ENCODE measurements at places on chromosomes 1 and 21.

DNA sequence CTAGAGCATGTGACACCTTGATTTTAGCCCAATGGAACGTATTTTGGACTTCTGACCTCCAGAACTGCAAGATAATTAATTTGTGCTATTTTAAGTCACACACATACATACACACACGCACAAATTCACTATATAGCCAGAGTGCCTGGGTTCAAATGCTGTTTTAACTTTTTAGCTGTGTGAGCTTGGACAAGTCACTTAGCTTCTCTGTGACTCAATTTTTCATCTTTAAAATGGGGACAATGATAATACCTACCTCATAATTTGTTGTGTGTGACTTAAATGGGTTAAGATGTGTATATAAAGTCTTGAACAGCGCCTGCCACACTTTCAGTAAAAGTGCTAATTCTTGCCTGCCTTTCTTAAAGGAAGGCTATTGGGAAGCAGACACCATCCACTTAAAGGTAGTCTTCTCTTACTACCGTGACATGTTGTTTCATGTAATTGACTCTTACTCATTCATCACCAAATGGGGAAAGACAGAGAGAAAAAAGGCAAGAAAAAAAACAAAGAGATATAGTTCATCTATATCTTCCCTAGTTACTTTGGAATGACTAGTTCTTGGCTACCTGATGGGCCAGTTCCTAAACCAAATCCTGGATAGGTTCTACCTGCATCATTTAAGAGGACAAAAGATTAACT lies 56.3 kb downstream of the SLC30A7 start:
- DNase-seq, result no peak

DNA sequence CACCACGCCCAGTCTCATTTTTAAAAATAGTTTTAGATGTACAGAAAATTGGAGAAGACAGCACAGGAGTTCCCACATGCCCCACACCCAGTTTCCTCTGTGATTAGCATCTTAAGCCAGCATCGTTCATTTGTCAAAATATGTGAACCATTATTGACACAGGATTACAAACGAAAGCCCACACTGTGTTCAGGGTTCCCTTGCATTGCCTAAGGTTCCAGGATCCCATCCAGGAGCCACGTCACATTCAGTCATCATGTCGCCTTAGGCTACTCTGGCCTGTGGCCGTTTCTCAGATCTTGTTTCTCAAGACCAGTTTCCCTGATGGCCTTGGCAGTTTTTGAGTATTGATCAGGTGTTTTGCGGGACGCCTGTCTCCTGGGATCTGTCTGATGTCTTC lies 34.7 kb upstream of the TNFRSF1B start:
- DNase-seq, result no peak

DNA sequence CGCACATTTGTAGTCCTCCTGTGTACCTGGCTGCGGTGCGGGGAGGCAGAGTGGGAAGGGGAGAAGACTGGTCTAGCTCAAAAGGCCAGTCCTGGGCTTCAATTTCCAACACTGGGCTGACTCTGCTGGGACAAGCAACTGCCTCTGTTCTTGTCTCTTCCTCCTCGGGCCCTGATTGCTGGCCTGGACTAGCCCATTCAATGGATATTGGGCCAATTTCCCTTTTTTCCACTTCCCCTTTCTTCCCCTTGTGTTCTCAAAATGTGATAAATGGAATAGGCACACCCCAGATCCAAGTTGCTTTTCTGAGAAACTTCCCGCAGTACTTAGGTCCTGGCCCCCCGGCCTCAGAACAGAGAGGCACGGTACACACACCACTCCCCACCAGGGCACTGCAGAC lies 48.2 kb downstream of the SPSB1 start:
- DNase-seq, result peak; percentile 28

DNA sequence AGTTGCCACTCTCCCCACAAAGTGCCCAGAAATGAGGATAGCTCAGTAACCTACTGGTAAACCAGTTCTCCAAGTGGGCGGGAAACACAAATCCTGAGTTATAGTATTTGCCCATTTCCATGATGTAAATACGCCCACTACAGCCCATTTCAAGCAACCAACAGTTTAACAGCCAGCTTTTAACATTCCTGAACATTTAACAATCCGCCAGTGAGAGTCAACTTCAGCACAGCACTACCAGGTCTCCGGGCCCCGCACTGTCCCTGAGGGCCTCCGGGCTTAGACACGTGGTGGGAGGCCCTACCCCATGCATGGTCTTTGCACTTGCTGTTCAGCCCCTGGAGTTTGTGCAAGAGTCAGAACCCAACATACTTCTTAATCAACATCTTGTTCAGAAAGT lies 132.0 kb upstream of the CTTNBP2NL start:
- DNase-seq, result no peak

GRCh38 chr1:84442256-84442655 lies 36.8 kb upstream of the RPF1 start:
- peak; percentile 59 for DNase-seq

- DNase-seq, result no peak
Measured at GRCh38 chr1:52825868-52826267, 16.7 kb upstream of the ZYG11A start.

- no peak for DNase-seq
Measured at GRCh38 chr21:25772686-25773085, 37.9 kb downstream of the GABPA start.

GRCh38 chr1:89459081-89459480 lies 65.5 kb upstream of the LRRC8B start:
- no peak for DNase-seq

- DNase-seq, result no peak
Measured at GRCh38 chr1:119816407-119816806, 5.1 kb upstream of the REG4 start.

DNA sequence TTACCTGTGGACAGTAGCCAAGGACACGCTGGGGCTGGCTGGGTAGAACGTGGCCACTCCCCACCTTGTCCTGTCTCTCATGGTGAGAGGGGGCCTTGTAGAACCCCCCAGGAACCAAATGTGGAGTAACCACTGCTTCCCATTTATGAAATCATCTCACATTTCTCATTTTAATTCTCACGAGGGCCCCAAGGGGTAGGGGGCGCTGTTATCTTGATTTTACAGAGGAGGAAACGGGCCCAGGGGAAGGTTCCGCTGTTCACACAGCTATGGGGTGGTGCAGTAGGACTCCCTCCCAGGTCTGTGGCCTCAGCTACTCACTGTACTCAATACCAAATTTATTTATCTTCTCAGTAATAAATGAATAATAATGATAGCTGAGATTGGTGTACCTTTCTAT lies 5.5 kb downstream of the SMPDL3B start:
- DNase-seq, result no peak

GRCh38 chr1:179785728-179786127 lies 42.6 kb downstream of the FAM163A start:
- DNase-seq, result no peak

DNA sequence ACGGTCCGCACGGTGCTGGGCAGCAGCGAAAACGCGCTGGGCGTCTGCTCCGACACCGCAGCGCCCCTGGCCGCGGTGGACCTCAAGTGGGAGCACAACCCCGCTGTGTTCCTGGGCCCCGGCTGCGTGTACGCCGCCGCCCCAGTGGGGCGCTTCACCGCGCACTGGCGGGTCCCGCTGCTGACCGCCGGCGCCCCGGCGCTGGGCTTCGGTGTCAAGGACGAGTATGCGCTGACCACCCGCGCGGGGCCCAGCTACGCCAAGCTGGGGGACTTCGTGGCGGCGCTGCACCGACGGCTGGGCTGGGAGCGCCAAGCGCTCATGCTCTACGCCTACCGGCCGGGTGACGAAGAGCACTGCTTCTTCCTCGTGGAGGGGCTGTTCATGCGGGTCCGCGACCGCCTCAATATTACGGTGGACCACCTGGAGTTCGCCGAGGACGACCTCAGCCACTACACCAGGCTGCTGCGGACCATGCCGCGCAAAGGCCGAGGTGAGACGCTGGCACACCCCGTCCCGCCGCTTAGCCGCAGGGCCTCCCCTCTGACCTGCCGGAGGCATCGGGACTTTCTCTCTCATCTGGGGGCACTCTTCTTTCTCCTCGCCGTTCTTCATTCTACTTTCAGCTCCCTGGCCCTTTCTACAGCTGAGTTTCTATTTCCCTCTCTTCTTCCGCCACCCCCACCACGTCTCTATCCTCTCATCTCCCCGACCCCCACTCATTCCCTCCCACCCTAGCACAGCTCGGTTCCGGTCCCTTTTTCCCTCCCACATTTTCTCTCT lies 1.0 kb downstream of the NPR1 start:
- no peak for DNase-seq

- peak; percentile 19 for DNase-seq
Measured at GRCh38 chr1:93000291-93000690, 39.0 kb upstream of the DIPK1A start.

GRCh38 chr21:16533692-16534407 lies 804.1 kb downstream of the USP25 start:
- DNase-seq, result peak; percentile 61

GRCh38 chr1:42815941-42816584 lies 859 bp upstream of the ERMAP start:
- peak; percentile 35 for DNase-seq

GRCh38 chr1:15391366-15391765 lies 18.3 kb upstream of the EFHD2 start:
- DNase-seq, result no peak

DNA sequence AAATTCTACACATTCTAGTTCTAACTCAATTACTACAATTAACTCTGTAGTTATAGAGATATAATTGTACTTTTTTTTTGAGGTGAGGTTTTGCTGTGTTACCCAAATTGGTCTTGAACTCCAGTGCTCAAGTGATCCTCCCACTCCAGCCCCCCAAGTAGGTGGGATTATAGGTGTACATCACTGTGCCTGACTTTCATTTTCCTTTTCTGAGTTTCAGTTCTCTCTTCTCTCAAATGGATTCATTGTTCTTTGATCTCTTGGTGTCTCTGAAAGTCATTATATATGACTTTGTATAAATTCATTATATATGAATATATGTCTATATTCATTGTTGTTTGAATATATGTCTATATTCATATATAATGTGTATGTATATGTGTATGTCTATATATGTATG lies 74.0 kb upstream of the GALNT2 start:
- DNase-seq, result no peak

DNA sequence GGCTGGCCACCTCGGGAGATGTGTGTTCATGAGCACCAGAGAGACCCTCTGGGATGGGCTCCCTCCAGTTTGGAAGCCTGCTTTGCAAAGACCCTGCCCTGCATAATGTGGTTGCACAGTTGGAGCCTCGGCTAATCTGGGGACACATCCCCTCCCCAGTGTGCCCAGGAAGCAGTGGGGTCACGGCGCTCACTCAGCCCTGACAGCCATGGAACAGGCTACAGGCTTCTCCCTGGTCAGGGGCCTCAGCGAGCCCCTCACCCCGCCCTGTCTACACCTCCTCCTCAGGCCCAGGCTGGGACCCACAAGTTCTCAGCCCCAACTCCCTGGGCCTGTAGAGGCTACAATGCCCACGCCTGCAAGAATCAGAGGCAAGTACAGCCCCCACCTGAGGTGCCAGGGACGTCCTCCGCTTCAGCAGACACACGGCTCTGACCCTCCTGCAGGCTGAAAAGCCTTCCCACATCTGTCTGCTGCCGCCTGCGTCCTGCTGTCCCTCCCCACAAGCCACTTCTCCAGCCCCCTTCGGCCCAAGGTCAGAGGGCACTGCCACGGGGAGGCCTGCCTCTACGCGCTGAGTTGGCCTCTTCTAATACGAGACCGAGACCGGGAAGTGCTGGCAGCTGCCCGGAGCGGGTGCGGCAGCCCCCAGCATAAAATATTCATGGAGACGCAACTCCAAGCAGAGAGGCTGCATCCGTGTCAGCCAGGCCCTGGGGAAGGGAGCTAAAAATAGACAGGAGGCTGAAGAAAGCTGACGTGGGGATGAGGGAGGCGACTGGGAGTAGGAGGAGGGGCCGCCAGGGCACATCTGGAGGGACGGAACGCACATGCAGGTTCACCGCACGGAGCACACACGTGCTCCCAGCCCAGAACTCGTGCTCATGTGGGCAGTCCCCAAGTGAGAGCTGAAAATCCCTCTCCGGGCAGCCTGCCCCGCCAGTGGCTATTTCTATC lies 15.2 kb upstream of the GPR153 start:
- no peak for DNase-seq

DNA sequence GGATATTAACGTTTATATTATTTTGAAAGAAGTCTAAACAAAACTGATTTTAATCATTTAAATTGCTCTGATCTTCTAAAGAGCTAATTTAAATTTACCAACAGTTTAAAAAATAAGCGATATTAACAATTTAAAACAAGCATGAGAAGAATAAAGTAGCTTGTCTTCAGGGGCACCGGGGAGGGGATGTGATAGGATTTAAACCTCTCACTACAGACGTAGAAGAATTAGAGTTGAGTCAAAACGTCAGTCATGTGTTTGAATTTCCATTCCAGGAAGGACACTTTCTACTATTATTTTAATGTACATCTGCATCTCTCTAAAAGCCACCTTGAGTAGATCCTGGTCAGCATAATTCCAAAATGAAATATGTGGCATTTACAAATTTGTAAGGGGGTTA lies 58.2 kb upstream of the TPTE start:
- DNase-seq, result no peak

DNA sequence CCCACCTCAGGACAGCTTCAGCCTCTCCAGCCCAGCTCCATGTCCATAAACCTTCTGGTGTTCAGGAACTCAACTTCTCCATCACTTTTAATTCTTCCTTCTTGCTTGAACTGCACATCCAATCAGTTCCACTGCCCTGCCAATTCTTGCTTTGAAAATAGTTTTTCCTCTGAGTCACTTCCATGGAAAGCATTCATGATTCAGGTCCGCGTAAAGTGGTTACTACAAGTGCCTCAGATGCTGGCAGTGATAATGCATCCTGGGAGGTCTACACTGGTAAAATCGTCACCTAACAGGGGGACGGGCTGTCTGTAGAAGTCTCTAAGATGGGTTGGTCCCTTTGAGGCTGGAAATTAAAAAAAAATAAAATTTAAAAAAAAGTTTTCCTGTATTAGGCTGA lies 25.9 kb upstream of the RCAN1 start:
- no peak for DNase-seq

GRCh38 chr1:37540036-37540785 lies 13.9 kb downstream of the SNIP1 start:
- no peak for DNase-seq

GRCh38 chr1:36391271-36391670 lies 5.5 kb upstream of the STK40 start:
- DNase-seq, result no peak

- DNase-seq, result no peak
Measured at GRCh38 chr1:7185721-7186120, 400.5 kb downstream of the CAMTA1 start.

GRCh38 chr1:43942411-43942810 lies 4.3 kb upstream of the IPO13 start:
- no peak for DNase-seq

- no peak for DNase-seq
Measured at GRCh38 chr1:56284928-56285327, 294.4 kb downstream of the PLPP3 start.

DNA sequence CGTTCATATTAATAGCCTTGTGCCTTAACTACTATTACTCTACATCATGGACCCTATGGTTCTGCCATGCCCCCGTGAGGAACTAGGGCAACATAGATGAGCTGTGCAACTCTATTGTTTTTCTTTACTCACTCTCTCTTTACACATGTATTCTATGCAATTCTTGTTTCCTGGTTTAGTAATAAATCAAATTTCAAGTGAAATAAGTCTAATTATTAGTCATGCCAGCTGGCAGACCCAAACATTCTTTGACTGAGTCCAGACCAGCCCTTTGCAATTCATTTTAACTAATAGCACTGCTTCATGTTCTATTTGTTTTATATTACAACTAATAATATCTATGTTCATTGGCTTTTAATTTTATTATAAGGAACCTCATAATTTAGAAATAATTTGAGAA lies 789.3 kb upstream of the ADAMTS5 start:
- no peak for DNase-seq

- DNase-seq, result no peak
Measured at GRCh38 chr1:220012259-220012658, 34.0 kb downstream of the EPRS1 start.

- no peak for DNase-seq
Measured at GRCh38 chr21:46078322-46078977, 19.5 kb upstream of the COL6A2 start.
